ENCODE measurements at places on chromosomes 12 and 14.
A peak's percentile ranks its signal among the peaks of the same experiment; 100 is the strongest.

DNA sequence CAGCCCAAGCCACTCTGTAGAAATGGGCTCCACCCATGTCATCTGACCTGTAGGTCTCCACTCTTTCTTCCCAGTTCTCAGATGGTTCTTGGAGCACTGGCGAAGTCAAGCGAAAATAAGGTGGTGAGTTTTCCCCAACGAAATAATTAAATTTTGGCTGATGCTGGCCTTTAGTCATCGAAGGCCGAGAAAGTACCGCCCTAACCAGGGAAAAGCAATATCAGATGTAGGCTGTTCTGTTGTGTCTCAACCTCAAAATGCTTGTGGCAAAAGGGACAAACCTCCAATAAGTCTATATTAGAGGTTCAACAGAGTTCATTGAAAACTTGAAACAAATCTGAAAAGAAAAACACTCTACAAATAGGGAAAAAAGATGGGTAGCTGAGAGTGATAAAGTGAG is 48.6 kb upstream of the BCAT1 start:
- no peak for DNase-seq

DNA sequence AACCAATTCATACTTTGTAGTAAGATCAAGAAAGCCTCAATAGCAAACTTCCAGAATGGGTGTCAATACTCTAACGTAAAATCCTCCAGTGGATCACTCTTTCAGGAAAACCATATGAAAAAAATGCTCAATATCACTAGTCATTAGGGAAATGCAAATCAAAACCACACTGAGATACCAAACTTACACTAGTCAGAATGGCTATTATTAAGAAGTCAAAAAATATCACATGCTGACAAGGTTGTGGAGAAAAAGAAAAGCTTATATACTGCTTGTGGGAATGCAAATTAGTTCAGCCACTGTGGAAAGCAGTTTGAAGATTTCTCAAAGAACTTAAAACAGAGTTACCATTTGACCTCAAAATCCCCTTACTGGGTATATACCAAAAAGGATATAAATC is 49.5 kb upstream of the ATXN7L3B start:
- DNase-seq = no peak

DNA sequence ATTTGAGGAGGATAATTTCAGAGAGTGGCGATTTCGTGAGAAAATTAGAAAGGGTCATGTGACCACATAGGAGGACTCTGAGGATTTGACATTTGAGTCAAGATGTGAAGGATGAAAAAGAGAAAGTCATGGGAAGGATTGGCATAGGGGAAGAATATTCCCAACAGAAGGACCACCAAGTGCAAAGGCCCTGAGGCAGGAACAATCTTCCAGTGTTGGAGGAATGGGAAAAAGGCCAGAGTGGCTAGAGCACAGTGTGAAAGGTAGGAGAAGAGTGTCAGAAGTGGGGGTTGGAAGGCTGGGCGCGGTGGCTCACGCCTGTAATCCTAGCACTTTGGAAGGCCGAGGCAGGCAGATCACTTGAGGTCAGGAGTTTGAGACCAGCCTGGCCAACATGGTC is 3.9 kb upstream of the PPP1CC start:
- DNase-seq = no peak

GRCh38 chr12:18700271-18700670 is 37.5 kb downstream of the PLCZ1 start:
- peak; percentile 46 for DNase-seq

DNA sequence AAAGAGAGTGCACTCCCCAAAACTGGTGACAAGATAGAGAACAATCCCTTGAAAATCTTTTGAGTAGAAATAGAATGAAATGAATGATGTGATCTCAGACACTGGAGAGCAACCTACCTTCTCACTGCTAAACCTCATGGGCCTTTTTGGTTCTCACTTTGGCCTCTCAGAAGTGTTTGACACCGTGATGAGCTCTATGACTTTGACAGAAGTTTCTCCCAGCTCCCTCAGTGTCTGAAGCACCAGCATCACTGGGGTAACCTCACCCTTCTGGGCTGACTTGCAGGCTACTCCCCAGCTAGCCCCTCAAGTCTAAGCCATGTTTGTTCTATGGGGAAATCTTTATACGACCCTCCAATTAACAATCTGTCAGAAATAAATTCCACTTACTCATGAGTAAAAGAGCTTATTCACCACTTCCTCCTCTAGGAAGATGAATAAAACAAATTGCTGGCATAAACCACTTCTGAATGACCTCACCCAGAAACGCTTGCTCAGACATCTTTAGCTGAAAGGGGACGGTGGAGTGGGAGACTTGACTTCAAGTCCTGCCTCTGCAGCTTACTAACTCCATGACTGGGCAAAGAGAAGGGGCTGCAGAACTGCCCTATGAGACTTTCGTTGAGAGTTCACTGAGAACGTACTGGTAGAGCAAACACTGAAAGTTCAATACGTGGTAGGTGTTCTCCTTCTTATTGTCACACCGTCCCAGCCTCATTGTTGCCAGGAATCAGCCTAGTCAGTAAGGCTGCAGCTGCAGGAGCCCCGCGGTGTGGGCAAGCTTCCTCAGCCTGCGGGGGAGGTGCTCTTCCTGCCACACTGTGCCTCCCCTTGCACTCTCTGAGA is 46.5 kb downstream of the ST8SIA1 start:
- DNase-seq = peak; percentile 29

GRCh38 chr14:33404054-33404453 is 465.4 kb downstream of the NPAS3 start:
- peak; percentile 86 for DNase-seq

GRCh38 chr12:58487678-58488161 is 432.6 kb downstream of the LRIG3 start:
- DNase-seq = peak; percentile 63
